Activated CD4-positive, alpha-beta T cell treated with anti-CD3 and anti-CD28 coated beads, Interleukin-2, amount 10 ng/mL, durations not matched to agents 7 days and 5 days (primary cell): ENCODE measurements at places on chromosomes 4 and X.

DNA sequence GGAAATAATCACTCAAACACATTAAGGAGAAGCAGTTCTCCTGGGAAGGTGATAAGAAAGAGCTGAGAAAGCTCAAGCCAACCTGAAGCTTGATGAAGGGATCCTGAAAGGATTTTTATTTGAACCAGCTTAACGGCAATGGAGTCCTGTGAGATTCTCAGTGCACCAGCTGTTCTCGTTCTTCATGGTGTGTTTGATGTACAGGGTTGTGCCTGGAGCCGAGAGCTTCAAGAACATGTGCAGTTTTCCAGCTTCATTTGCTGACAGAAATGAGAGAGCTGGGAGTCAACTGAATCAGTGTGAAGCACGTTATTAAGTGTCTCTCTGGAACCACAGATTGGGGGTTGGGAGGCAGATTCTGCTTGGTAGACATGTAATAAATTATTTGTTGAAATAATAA is 115.7 kb downstream of the ANKRD50 start:
- DNase-seq: no peak

DNA sequence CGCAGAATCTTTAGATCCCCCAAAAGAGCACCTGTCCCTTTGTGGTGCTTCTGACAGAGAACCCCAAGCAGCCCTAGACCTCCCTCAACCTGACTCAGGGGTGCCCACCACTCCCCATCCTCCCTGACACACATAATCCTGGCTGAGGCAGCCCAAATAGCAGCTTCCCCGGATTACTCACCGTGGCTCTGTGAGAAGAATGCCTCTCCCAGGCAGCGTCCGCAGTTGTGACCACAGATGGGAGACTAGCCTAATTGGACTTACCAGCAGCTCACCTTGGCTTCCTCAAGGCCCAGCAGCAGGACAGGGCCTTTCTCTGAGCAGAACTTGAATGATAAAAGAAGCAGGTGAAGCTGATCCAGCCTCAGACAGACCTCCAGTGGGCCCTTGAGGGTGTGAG is 10.3 kb upstream of the ODAPH start:
- no peak for DNase-seq

- peak; percentile 48 for DNase-seq
These were observed 3.4 kb downstream of the TFE3 start for GRCh38 chrX:49039598-49040375.

DNA sequence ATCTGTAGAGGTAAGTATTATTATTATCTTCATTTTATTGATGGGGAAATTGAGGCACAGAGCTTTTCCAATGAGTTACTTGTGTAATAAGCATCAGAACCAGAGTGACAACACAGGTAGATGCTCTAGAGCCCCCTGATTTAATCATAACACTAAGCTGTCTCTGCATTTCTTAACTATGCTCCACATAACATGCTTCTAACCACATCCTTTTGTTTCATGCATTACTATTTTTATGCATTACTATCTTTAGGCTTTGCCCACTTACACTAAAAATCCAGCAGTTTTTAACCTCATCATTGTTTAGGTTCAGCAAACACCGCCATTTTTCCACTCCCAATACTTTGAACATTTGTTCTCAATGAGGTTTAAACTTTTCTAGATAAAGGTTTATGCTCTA is 1900.8 kb upstream of the PCDH10 start:
- DNase-seq: no peak

GRCh38 chr4:122412547-122412946 is 33.7 kb downstream of the ADAD1 start:
- DNase-seq: no peak

DNA sequence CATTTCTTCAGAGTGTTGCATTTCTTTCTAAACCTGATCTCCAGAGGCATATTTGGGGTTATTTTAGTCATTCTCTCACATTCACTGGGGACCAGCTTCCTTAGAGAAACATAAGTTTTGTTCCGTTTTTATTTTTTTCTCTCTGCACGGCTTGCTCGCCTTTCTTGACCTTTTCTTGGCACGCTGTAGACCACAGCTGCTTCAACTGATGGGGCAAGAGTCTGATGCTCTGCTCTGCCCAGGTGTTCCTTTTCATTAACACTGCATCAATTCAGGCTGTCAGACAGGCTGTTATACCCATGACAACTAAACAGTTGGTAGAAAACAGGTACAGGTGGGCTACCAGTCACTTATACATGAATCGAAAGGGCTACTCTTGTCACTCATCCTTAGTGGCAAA is 682.2 kb upstream of the DIAPH2 start:
- no peak for DNase-seq

DNA sequence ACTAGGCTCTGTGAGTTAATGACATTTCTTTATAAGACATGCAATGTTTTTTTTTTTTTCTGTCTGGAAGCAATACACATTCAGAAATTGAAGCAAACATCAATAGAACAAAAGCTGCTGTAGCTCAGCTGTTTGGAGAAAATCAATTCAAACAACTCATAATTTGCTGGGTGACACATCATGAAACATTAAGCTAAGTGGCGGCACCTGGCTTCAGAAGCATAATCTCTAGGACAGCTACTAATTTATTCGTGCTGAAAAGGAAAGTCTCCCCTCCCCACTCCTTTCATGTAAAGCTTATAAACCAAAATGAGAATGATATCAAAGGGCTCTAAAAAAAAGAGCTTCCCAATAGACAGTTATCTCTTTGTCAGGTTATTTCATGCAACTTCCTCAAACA is 73.9 kb downstream of the LUZP4 start:
- DNase-seq: no peak

DNA sequence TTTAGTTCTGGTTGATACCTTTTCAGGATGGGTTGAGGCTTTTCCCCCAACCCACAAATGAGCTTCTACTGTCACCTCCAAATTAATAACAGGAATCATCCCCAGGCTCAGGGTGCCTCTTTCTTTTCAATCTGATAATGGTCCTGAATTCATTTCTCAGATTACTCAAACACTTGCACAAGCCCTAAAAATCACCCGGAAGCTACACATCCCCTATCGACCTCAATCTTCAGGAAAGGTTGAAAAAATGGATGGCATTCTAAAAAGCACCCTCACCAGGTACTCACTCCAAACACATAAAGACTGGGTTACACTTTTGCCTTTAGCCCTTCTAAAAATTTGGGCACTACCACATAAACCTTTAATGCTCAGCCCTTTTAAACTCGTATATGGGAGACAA is 79.9 kb downstream of the COQ2 start:
- DNase-seq: no peak
